ENCODE measurements at places on chromosomes 16 and 17.

DNA sequence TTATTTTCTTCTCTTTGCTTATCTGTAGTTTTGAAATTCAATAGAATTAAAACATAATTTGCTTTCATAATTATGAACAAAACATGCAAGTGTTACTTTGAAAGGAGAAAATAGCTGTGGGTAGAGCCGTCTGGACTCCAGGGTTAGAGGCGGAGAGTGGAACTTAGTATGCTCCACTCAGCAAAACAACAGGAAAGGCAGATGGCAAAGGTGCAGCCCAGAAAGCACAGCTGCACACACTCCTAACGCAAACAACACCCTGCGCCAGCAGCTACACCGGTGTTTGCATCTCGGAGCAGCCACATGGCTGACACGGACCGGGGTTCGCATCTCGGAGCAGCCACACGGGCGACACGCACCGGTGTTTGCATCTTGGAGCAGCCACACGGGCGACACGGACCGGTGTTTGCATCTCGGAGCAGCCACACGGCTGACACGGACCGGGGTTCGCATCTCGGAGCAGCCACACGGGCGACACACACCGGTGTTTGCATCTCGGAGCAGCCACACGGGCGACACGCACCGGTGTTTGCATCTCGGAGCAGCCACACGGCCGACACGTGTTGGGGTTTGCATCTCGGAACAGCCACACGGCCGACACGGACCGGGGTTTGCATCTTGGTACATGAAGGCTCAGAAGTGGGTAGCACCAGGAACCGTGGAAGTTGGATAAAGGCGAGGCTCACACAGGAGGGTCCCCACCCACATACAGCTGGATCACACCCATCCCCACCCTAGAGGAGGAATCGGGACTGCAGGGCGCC, 12.2 kb upstream of the CAPN15 start:
- no peak for DNase-seq

DNA sequence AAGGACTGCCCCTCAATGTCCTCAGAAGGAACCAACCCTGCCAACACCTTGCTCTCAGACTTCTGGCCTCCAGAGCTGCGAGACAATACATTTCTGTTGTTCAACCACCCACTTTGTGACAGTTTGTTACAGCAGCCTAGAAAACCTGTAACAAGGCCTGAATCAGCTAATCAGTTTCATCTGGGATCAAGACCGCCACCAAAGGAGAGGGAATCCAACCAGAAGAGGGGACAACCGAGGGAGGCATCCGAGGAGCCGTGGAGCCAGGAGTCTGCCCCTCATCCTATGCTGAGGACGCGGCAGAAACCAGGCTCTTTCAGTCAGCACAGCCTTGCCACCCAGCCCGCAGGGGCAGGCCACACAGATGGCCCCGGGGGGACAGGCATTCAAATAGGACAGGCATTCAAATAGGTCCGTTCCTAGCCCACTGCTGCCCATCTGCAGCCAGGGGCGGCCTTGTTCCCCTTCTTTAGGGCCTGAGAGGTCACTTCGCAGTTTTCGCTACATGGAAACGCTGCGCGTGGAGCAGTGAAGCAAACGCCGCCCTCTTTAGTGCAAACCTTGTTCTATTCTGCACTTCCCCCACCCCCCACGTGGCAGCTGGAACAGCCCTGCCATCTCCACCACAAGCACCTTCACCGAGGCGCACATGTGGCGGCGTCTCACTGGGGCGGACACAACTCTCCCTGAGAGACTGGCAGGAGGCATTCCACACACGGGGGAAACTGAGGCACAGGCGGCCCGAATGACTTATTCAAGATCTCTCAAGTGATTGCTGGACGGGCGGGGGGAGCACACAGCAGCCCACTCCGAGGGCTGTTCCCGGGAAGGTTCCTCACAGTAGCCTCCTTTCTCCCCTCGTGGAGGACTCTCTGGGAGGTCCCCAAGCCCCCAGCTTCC, 26.7 kb downstream of the FA2H start:
- DNase-seq, result no peak

- no peak for DNase-seq
Observed at GRCh38 chr16:75111961-75112733, 4.4 kb downstream of the LDHD start.

DNA sequence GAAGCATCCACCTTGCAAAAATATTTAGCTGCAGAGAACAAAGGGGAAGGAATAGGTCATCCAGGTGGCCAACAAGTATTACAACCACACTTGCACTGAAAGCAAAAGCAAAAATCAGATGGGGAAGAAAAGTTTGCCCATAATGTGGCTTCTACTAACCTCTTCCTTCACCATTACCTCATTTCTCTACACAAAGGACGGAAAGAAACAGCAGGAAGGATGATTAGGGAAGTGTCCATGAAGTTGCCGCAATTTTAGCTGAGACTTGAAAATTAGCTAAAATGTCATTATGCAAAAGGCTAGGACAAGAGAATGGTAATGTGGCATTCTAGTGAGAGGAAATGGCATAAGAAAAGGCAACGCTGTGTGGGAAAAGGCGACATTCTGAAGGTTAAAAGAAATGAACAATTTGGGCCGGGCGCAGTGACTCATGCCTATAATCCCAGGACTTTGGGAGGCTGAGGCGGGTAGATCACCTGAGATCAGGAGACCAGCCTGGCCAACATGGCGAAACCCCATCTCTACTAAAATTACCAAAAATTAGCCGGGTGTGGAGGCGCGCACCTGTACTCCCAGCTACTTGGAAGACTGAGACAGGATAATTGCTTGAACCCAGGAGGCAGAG, 13.7 kb downstream of the KANSL1 start:
- no peak for DNase-seq

DNA sequence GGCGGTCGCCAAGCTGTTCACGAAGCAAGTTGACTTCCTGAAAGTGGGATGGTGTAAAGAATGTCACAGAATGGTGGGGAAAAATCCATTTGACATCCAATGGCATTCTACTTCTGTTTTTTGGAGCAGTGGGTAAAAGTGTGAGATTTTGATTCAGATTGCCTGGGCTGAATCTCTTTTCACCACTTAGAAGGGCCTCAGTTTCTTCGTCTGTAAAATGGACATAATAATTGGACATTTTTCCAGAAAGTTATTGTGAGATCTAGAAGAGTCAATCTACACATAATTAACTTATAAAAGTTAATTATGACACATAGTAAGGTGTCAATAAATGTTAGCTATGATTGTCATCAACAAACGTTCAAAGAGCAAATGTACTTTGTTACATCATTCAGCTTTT, 3.0 kb downstream of the KRT40 start:
- DNase-seq, result no peak

DNA sequence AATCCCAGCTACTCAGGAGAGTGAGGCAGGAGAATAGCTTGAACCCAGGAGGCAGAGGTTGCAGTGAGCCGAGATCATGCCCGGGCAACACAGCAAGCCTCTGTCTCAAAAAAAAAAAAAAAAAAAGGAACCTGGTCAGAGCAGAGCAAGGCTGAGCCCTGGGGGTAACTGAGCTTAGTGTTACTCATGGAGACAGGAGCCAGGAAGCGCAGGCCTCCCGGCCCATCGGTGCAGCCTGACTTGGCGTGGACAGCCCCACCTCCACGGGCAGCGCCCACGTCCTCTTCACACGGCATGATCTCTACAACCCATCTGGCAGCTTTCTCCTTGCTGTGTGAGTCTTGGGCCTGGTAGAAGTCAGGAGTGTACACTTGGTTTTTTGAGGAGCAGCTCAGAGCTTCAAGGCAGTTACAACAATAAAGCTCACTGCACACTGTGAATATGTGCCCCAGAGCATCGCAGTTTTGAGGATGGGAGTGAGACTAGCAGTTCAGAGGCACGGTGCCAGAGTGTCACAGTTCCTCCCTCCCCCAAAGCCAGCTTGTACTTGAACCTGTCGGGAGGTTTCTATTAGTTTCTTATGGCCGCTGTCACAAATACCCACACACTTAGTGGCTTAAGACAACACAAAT, 129.9 kb downstream of the RAP1GAP2 start:
- no peak for DNase-seq

DNA sequence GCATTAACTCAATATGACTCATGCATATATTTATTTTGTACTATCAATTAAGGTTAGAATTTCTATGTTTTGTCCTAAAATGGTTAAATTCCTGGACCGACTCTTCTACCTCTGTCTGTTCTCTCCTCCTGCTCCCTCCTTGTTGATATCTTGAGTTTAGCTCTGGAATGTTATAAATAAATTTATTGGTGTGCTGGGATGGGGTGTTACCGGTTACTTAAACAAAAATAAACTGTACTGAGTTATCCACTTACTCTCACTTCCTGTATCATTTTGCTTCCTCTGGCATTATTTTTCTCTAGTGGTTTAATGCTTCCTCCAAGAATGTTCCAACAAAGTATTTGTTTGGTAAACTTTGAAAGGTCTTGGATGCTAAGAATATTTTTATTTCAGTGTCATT, 120.1 kb downstream of the ABCA8 start:
- DNase-seq, result no peak

GRCh38 chr16:24116989-24117388, 139.1 kb upstream of the CACNG3 start:
- DNase-seq, result no peak

- no peak for DNase-seq
Observed at GRCh38 chr17:8002721-8003593, 542 bp downstream of the GUCY2D start.

DNA sequence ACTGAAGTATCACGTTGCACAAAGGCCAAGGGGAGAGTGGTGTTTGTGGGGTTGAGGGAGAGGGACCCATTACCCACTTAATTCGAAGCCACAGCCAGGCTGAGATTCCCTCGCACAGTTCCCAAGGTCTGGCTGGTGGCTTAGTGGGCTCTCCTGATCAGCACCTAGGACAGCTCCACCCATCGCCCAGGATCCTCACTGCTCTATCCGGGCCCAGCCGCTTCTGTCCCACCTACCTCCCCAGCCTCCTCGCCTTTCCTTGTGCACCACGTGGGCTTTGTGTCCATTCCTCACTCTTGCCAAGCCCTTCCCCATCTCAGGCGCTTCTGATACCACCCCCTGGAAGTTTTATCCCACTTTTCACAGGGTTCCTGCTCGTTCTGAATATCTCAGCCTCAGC, 163.5 kb downstream of the CCT6B start:
- DNase-seq, result no peak

- peak; percentile 82 for DNase-seq
Observed at GRCh38 chr17:7237761-7238419, 1.4 kb downstream of the PHF23 start.

DNA sequence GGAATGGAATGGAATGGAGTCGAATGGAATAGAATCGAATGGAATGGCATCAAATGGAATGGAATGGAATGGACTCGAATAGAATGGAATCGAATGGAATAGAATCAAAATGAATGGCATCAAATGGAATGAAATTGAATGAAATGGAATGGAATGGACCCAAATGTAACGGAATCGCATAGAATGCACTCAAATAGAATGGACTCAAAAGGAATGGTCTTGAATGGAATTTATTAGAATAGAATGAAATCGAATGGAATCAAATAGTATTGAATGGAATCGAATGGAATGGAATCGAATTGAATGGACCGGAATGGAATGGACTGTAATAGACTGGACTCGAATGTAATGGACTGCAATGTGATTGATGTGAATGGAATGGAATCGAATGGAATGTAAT, 501.4 kb upstream of the WSB1 start:
- no peak for DNase-seq

GRCh38 chr16:27745348-27745747, 195.4 kb downstream of the KATNIP start:
- DNase-seq, result no peak

GRCh38 chr17:73532421-73532901, 111.8 kb downstream of the SDK2 start:
- no peak for DNase-seq

DNA sequence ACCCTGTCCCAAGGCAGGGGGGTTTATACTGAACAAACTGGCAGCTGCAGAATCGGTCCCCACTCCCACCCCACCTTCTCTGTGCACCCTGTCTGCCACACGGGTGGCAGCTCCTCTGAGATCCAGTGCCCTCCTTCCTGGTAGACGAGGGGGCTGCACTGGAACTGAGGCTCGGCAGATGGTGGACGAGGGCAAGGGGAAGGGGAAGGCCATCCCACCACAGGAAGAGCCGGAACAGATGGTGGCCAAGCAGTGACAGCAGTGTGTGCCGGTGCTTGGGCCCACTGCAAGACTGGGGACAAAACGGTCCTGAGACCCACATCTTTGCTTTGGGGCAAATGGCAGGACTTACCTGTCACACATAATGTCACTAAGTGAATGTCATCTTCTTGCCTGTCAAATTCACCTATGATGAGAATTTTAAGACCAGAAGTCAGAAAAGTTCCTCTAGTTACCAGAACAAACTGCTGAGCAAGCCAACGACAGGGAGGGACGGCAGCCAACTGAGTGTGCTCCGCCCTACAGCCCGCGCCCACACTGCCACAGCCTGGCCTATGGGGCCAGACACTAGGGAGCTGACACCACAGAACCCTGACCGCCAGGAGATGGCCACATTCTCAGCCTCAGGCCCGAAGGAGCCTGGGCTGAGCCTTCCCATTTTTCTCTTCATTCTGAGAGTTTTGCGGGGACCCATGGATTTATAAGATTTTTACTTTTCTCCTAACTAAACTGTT, 14.4 kb downstream of the NTAN1 start:
- DNase-seq, result no peak

GRCh38 chr16:54422159-54422558, 135.6 kb upstream of the IRX3 start:
- DNase-seq, result no peak

GRCh38 chr17:66549731-66550207, 247.4 kb downstream of the PRKCA start:
- no peak for DNase-seq

DNA sequence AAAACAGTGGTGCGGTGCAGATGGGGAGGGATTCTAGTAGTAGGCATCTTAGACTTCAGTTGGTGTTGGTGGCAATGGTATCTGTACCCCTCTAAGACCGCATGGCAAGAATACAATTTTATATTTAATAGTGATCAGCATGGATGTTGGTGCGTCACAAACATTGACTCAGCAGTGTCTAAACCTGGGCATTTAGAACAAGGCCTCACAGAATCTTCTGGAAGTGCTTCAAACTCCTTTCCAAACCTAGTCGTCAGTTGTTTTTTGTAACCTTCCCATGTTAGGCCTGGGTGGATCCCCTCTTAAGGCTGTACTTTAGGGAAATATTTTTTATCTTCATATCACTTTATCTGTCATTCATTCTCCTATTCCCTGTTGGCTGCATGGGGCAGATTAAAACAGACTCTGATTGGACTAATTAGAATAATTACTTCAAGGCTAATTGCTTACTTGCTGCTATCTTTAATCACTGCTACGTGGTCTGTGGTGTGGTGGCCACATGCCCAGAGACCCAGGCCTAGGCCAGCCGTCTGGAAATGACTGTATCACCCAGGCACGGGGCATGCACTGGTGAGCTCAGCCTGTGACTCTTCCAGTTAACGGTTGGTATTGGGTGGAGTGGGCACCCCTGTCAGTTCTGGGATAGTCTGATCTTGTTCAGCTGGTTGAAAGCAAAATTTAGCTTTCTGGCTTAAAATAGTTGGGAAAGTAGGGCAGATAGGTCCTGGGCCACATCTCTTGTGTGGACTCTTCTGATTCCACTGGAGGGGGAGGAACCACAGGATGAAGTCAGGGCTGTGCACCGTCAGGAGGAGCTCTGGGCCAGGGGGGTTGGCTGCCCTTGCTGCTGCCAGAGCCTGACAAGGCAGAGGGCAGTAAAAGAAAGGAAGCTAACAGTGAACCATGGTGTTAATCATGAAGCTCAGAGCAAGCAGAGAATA, 4.5 kb downstream of the ALKBH5 start:
- no peak for DNase-seq

GRCh38 chr17:49896860-49897259, 49.0 kb upstream of the TAC4 start:
- DNase-seq, result no peak

- DNase-seq, result no peak
Observed at GRCh38 chr16:77433146-77433545, 1.7 kb downstream of the ADAMTS18 start.

GRCh38 chr17:27862004-27862403, 31.2 kb downstream of the LYRM9 start:
- no peak for DNase-seq

Data from stimulated activated naive CD4-positive, alpha-beta T cell treated with Interleukin-2 at 50 U/mL for 16 hours (primary cell).